ENCODE measurements at places on chromosomes 3 and 15.

DNA sequence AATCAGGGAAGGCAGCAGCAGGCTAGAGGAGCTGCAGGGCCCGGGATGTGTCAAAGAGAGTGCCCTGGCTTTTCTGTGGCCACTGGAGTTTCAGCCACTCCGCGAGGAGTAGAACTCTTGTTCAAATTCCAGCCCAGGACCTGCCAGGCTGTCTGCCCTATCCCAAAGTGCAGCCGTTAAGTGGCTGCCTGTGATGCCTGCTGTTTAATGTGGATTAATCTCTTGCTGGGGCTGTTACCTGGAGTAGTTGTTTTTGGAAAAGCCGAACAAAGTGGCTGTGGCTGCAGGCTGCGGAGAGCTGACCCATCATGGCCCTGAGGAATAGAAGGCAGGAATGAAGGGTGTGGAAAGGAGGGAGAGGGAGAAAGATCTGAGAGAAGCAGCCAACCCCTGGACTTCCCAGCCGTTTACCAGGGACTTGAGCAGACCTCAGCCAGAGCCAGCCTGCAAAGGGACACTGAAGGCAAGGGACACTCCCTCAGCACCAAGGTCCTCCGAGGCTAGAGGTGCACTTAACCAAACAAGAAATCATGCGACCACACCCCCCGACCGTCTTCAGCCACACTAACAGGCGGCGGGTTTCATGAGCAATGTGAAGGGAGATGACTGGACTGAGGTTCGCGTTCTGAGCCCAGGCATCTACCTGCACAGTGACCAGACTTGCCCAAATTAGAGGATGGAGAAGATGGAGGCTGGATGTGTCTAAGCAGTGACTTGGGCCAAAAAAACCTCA is 4.7 kb downstream of the CDAN1 start:
- DNase-seq, result no peak

- no peak for DNase-seq
These were observed 160.9 kb downstream of the SLCO3A1 start for GRCh38 chr15:92014281-92015030.

GRCh38 chr3:187136936-187137335 is 2.4 kb downstream of the RPL39L start:
- peak; percentile 63 for DNase-seq

DNA sequence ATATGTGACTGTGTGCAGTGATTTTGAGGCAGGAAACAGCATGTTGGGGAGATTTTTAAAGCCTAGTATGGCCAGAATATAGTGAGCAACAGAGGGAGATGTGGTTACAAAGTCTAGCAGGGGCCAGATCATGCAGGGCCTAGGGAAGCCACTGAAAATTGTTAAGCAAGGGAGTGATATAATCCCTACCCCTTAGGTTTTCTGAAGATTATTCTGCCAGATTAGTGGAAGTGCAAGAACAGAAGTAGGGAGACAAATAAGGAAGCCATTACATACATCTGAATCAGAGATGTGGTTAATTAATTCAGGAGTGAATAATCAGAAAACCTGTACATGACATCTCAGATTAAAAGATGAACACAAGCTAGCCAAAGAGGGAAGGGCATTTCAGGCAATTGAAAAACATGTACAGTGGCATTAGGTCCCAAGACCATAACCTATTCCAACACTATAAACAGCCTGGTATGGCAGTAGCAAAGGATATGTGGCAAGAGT is 54.8 kb downstream of the MSL2 start:
- DNase-seq, result peak; percentile 35

DNA sequence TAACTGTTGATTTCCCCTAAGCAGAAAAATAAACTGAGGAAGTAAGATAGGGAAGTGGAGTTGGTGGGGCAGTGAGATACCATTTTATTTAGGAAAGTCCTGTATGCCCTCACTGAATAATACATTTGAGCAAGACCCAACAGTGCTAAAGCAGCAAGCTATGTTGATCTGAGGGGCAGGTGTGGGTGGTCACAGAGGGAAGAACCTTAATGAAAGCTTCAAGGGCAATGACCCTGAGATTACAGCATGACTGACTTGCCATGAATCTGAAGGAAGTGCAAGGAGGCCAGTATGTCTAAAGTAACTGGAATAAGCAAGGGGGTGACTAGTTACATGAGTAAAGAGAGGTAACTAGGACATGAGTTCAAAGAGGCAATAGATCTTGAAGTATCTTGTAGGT is 159.5 kb downstream of the CD47 start:
- no peak for DNase-seq

DNA sequence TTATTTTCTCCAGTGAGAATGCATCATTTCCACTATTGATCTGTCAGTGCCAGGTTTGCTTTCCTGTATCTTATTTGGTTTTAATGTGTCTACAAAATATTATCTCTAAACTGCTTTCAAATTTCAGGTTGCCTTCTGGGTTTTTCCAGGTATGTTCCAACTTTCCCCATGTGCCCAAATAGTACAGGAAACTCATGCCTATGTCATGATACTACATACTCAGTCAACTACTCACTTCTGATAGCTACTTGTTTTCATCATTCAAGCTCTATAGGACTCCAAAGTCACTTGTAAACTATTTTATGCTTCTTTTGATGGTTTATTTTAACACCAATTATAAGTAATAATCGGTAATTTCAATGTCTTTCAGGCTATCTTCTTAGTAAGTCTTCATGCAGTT is 134.8 kb upstream of the TTC14 start:
- no peak for DNase-seq

DNA sequence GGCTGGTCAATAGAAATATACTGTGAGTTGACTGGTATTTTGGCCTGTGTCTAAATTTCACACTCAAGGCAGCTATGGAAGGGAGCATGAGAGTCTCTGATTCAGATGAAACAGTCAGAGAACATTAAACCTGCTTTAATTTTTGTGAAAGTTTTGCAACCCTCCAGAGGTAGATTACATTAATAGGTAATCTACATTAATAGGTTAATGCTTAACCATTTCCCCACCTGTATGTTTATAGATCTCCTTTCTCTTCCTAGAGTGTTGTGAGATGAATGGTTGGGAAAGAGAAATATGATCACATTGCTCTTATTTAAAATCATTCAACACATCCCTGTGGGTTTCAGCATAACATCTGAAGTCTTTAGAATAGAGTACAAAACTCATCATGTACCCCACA is 586.9 kb upstream of the DPPA4 start:
- DNase-seq, result no peak

DNA sequence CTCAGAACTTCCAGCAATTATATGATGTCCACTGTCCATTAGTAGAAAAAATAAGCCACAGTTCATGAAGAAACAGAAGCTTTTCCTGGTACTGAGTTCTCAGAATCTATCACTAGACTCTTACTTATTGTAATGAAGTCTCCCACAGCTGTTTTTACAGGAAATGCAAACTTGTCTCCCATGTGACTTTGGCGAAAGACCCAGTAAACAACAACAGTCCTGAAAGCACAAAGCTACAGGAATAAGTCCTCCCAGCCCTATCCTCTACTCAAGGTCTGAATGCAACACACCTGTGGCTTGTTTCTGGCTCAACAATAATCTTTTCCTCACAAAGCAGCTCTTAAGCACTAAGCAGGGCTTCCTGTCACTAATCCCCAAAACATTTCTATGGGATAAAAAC is 55.9 kb downstream of the EOMES start:
- DNase-seq, result no peak

DNA sequence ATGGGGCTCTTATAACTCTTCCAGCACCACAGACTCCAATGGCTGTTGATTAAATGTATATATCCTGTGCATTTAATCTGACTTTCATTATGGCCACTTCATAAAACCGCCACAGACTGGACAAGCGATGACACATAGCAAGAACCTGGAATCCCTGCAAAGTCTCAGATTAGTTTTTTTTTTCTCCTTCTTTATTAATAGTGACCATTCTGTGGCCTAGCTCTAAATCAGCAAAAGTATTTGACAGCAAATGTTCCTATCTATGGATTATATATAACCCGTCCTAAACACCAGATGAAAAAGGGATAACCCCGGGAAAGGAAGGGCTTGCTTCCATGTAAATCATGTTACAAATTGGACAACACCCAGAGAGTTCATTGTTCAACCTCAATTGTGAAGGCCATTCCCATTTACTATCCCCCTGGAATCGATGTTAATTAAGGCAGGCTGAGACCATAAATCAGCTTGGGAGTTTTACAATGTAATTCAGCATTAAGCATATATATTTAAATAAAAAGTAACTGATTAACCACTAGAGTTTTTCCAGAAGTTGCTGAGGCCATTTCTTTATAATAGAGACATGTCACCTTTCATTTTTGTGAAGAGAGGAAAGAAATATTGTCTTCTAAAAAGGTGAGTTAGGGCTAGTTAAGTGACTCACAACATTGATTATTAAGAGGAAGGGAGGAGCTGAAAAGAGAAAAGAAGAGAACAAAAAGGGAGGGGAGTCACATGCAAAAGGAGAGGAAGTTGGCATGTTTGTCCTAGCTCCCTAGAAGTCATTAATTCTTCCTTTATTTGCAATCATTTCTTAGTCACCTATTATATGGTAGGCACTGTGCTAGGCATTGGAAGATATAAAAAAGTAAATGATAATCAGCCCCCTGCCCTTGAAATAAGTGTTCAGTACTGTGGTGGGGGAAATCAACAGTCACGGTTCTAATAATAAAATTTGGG is 26.2 kb downstream of the ALDH1A2 start:
- DNase-seq, result no peak

GRCh38 chr3:94362393-94362792 is 299.5 kb downstream of the NSUN3 start:
- DNase-seq, result no peak

- peak; percentile 61 for DNase-seq
These were observed 31.5 kb upstream of the MLF1 start for GRCh38 chr3:158539414-158540014.

DNA sequence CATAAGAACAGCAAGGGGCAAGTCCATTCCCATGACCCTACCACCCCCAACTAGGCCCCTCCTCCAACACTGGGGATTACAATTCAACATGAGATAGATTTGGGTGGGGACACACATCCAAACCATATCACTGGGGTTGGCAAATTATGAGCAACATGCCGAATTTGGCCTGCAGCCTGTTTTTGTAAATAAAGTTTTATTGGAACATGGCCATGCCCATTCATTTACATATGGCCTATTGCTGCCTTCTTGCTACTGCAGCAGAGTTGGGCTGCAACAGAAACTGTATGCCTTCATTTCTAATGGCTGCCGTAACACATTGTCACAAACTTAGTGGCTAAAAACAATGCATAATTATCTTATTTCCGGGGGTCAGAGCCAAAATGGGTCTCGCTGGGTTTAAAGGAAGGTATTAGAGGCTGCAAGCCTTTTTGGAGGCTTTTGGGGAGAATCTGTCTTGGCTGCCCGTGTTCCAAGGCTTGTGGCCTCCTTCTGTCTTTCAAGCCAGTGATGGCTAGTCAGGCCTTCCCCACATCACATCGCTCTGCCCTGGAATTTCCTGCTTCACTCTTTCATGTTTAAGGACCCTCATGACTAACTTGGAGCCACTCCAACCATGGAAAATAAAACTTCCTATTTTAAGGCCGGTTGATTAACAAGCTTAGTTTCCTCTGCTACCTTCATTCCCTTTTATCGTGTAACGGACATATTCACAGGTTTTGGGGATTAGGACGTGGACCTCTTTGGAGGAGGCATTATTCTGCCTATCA is 428.5 kb upstream of the PROK2 start:
- no peak for DNase-seq

DNA sequence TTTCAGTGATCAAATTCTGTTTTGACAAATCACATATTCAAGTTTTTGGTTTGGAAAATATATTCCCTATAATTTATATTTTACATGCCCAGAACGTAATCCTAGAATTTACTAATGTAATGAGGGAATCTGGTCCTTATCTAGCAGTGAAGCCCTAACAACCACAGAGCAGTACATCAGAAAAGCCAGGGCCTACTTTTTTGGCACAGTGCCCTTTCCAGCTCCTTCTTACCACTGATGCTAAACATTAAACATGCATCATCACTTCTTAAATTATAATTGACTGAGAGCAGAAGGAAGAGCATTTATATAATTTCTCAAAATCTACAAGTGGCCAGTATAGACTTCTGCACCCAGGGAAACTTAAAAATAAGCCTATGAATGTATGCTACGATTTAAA is 66.7 kb downstream of the FBXL22 start:
- DNase-seq, result peak; percentile 12

- DNase-seq, result no peak
These were observed 102.1 kb upstream of the CMC1 start for GRCh38 chr3:28139288-28139687.

DNA sequence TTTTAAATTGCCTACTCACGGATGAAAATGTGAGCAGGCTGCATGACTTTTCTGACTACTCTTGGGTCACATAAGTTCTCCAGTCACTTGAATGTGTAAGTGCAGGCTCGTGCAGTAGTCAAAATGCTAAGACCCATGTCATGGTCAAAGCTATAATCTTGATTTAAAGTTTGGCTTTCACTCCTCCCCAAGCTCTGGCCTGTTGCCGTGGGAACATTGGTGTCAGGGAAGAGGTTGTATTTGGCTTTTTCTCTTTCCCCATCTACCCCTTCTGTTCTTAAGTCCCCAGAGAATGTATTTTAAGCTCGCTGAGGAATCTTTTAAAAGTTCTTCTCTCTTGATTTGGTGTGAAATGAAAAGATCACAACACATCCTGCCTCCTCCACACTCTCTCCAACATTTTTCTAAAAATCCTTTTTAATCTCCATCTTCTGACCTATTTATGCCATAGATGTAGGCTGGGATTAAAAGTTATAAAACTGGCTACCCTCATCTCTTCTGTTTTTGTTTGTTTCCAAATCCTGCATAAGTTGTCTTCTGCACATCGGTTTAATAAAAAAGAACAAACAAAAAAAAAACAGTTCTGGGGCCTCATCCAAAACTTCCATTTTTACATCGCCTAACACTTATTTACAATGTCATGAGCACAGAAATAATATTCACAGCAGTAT is 61.4 kb upstream of the ADAMTSL3 start:
- no peak for DNase-seq

GRCh38 chr3:62636235-62636826 is 238.9 kb downstream of the CADPS start:
- no peak for DNase-seq

- peak; percentile 31 for DNase-seq
These were observed 40.8 kb downstream of the CLDN1 start for GRCh38 chr3:190281308-190282051.

- no peak for DNase-seq
These were observed 2.7 kb downstream of the IREB2 start for GRCh38 chr15:78440375-78441373.
